NCI-H2081 treated with DMSO at 0.1 percent for 48 hours (cell line): ENCODE measurements at places on chromosomes 1 and 21.

- no peak for DNase-seq
These were observed 103.8 kb downstream of the BRINP3 start for GRCh38 chr1:190373705-190374336.

DNA sequence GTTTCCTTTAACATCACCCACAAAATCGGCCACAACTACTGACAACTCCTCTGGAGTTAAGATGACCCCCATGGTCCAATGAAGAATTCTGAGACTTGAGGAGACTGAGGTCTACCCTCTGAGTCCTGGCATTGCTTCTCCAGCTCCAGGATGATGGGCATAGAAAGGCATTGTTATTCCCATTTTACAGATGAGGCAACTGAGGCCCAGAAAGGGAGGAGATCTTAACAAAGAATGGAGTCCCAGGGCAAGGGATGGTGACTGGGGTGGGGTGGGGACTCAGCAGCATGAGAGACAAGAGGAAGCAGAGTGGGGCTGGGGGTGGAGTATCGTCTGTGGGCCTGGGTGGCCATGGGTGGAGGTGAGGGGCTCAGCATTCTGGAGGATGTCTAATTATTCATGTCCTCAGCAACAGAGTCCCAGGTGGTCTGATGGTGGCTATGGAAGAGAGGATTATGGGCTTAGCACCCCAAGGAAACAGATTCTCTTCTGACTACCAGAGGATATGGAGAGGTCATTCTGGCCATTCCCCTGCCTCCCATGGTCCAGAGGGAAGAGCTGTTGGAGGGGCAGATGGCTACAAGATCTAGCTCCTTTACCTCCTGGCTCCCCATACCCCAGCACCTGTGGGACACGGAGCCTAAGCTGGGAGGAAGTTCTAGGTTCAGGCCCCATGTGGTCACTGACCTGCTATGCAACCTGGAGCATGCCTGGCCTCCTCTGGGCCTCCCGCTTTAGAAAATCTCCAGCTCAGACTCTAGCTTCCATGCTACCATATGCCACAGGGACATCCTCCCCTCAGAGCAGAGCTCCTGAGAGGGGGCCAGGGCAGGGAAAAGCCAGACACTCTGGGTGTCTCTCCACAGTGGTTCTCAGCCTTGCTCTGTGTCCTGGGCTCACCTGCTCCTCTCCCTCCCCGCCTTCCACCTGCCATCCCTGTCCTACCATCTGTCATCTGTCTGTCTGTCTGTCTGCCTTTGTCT lies 37.4 kb upstream of the DMBX1 start:
- DNase-seq = no peak

DNA sequence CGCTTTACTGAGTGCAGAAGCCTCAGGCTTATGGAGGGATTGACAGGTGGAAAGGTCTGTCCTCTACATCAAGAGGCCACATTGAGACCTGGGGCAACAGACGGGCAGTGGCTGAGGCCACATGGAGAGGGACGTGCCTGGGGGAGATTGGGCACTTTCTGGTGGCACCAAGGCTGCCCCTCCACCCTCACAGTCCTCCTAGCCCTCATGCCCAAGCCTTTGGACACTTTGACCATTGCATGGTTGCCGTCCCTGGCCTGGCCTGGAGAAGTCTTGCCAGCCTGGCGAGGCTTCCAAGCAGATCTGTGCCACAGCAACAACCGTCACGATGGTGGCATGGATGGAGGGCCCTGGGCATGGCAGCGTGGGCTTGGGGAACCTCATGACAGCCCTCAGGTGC lies 192.1 kb upstream of the VAMP3 start:
- no peak for DNase-seq

DNA sequence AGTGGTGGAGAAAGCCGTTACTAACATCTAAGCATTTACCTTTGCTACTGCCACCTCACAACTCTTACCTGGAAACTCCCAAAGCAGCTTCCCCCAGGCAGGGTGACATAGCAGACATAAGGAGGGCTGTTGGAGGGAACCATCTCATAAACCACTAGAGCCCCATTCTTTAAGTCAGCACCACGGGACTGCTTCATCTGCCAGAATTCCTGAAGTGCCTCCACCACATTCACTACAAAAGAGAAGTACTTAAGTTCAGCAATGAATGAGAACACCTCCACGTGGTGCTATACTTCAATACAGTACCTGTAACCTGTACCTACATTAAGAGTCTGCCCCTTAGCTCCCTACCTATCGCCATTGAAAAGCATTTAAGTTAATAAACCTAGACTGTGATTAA lies 10.3 kb downstream of the LIX1L start:
- DNase-seq = no peak

- no peak for DNase-seq
These were observed 4.2 kb upstream of the SELP start for GRCh38 chr1:169634145-169634544.

DNA sequence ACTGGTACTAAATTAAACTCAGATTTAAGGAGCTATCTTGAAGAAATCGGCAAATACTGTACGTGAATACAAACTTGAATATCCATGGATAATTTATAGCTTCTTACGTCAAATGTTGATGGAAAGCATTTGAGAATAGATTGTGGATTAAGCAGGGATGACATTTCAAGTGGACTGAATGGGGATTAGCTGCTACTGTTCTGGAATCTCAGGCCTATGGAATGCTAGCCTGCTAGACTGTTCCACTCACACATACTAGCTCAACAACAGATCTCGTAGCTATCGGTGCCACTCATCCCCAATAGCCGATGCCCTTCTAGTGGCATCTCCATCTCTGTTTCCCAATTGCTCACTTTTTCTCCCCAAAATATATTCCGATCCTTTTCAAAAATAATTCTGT lies 62.0 kb upstream of the USP25 start:
- DNase-seq = no peak

DNA sequence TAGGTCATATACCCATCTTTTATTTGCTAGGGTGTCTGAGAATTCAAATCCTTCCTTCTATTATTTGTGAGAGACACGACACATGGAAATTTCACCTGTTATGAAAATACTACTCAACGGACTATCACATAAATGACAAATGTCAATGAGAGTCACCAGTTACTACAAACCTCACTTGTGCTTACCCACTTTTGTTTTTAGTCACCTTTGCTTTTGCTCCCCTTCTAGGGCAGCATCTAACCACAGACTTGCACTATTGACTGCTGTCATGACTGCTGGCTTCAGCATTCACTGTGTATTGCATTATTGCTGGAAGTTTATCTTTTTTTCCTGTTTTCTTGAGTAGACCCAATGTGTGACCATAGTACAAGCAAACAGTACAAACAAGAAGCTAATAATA lies 1048.0 kb downstream of the PLA2G4A start:
- no peak for DNase-seq

GRCh38 chr1:41673806-41674205 lies 189.3 kb upstream of the EDN2 start:
- DNase-seq = no peak

DNA sequence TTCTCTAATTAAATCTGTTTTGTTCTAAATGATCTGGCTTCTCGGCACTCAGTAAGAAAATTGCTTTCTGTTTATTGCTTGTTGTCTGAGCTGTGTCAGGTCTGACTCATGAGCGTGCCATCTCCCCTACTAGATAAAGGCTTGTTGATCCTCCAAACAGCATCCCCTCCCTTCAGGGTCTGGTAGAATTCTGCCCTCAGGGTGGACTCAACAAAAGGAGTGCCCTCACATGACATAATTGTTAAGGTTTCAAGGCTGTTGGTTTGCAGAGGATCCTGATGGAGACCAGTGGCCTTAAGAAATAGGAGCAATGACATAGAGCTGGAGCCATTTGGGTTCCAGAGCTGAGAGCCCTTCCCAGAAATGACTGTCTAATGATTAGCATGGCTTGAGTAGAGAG lies 36.0 kb upstream of the ATP2B4 start:
- no peak for DNase-seq

DNA sequence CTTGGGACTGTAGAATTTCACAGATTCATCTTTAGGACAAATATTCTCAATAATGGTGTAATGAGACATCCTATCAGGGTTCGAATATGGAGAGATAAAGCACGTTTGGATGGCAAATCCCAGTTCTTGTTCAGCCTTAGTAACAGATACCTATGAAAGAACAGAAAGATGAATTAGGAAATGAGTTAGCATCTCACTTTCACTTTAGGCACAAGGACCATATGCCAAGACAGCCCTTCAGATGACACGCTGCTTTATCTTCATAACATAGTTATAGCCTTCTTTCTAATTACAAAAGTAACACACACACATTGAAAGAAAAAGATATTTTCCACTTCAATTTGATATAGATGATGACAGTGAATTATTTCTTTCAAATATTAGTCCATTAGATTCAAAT lies 173.6 kb downstream of the TGFBR3 start:
- no peak for DNase-seq

DNA sequence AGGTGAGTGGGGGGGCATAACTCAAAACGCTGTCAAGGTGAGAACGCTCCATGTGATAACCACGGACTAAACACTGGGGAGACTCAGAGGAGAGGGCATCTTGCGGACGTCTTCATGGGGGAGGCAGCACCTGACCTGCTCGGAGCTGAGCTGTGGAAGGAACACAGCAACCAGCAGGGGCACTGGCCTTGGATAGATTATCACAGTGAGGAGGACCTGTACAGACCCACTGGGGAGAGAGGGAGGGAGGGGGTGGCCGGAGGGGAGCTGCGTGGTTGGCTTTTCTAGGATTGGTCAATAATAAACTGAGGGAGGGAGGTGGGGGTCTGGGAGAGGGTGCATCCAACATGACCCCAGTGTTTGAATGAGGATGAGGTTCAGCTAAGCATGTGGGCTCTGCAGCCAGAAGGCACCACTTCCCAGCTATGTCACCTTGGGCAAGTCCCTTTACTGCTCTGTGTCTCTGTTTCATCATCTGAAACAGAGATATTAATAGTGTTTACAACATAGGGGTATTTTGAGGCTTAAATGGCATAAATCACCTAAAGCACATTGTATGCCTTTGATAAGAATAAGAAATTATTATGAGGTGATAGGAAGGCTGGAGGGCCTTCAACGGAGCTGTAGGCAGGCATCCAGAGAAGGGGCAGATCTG lies 123.3 kb downstream of the GRIK3 start:
- DNase-seq = no peak

GRCh38 chr1:243715285-243715684 lies 134.8 kb downstream of the AKT3 start:
- DNase-seq = no peak

DNA sequence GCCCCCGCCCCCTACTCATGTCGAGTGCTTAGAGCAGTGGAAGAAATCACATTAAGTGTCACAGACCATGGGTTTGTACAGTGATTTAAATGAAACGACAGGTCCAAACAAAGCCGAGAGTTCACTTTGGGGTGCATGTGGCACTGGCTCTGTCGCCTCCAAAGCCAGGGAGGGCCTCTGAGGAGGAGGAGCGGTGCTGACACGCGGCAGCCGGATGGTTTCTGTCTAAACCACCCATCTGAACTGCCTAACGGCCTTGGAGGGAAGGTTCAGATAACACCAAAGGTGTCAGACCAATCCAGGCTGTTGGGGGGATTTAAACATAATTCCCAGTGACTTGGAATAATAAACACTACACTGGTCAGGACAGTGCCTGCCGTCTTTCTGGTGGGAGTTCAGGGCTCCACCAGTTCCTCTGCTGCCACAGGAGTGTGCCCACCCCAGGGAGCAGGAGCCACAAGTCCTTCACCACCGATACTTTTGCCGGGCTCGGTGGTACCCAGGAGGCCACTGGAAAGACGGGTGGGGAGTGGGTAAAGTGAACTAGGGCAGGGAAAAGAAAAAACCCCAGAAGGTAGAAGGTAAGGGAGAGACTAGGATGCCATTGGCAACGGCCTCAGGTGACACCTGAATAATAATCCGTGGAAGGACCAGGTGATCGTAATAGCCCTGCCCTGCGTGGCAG lies 78.2 kb downstream of the SLC66A1 start:
- DNase-seq = no peak

DNA sequence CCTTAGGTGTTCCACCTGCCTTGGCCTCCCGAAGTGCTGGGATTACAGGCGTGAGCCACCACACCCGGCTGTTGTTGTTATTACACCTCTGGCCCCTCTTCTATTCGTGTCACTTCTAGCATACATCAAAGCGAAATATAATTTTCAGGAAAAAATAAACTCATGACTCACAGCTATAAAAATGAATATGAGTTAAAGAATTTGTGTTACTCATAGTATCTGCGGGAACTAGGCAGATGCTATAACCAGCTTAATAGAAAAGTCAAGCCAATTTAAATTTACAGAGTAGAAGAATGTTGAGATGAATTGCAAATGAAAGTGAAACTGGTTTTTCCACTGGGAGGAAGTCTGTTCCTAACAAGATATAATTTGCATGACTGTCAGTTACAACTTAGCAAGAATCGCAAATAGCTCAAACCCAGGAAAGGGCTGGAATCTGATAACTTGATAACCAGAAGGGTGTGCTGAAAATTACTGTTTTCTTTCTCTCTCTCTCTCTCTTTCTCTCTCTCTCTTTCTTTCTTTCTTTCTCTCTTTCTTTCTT lies 11.2 kb downstream of the OR2W3 start:
- no peak for DNase-seq

DNA sequence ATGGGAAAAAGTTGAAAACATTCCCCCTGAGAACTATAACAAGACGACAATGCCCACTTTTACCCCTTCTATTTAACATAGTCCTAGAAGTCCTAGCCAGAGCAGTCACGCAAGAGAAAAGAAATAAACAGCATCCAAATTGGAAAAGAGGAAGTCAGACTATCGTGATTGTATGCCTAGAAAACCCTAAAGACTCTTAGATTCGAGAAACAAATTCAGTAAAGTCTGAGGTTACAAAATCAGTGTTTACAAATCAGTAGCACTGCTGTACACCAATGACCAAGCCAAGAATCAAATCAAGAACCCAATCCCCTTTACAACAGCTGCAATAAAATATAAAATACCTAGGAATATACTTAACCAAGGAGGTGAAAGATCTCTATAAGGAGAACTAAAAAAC lies 72.4 kb downstream of the POU2F1 start:
- no peak for DNase-seq

DNA sequence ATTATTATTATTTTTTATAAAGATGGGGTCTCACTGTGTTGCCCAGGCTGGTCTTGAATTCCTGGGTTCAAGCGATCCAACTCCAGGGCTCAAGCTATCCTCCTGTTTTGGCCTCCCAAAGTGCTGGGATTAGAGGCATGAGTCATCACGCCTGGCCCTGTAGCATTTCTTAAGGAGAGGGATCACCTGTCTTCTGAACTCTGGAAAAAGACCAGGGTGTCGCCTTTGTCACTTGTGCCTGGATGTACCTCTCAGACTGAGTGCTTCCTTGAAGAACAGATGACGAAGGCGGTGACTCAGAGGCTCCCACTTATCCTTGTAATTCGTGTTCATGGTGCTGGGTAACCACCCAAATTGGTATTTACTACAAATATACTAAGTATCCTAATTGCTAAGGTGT lies 2.4 kb upstream of the CGN start:
- no peak for DNase-seq

- no peak for DNase-seq
These were observed 81.5 kb downstream of the CAMK2N1 start for GRCh38 chr1:20404466-20404865.

- DNase-seq = no peak
These were observed 89.1 kb downstream of the ITSN1 start for GRCh38 chr21:33731447-33731846.

DNA sequence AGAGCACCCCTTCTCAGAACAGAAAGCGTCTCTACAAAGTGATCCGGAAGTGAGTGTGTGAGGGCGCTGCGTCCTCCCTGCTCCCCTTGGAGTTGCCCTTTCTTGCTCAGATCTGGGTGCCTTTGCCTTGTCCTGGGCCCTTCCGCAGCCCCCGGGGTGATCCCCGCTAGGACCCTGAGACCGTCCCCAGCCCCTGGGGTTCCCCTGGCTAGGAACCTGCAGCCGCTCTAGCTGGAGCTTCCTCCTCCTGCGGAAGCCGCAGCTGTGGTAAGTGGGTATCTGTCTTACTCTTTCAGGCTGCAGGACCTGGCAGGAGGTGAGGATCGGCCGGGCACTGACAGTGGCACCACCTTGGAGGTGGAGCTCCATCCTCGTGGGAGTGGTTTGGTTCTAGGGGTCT lies 11.2 kb downstream of the RRP1 start:
- DNase-seq = no peak
